Aorta (tissue), 5 donors: ENCODE measurements at places on chromosomes 13 and 19.

DNA sequence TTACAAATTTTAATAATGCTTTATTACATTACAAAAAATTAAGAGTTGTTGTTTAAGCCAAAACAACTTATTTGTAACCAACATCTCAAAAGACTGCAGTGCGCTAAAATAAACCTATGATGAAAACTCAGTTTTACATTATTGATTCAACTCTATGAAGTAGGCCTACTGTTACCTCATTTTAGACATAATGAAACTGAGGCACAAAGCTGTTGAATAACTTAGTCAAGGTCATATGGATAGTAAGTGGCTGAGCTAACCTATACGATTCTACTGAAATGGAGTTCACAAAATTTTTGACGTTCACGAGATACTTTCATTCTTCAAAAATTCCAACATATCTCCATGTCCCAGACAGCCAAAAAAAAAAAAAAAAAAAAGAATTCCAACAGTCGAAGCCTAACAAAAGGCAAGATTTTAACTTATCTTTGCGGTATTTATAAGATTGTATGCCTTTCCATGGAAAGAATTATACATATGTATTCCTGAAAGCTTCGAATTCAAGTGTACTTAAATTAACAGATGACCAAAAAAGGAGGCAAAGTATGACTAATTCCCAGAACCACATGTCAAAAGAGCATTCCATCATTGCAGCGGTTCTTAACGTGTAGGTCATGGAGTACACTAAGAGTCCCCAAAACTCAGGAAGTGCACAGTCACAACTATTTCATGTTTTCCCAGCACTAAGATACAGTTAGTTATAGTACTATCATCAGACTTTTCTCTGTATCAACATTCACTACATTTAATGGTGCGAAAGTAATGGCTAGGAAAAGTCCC lies 69.4 kb downstream of the PSPC1 start:
- DNase-seq, result no peak

GRCh38 chr19:10643172-10643967 lies 10.8 kb upstream of the ILF3 start:
- DNase-seq, result no peak

DNA sequence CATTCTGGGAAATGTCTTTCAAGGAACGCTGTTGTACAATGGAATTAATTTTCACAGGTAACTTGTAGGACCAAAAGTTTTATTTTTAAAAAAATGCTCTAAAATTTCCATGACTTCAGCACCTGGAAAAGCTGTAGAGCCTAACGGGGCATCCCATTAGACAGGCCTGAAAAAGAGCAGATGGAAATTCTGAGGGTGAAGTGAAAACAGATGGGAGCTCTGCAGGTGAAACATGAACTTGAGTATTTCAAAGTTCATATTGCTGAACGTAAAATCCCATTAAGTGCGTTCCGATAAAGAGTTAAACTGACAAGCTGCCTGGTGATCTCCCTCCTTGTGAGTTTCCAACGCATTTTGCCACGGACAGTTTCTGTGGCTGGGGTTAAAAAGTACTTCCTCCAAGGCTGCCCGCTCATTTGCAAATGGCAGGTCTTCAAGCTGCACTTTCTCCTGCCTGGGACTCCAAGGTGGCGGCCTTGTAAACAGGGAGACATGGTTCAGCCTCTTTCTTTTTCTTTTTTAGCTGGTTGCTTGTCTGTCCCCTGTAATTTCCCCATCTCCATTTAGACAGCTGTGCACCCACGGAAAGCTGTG lies 450.4 kb downstream of the FGF9 start:
- DNase-seq, result no peak

DNA sequence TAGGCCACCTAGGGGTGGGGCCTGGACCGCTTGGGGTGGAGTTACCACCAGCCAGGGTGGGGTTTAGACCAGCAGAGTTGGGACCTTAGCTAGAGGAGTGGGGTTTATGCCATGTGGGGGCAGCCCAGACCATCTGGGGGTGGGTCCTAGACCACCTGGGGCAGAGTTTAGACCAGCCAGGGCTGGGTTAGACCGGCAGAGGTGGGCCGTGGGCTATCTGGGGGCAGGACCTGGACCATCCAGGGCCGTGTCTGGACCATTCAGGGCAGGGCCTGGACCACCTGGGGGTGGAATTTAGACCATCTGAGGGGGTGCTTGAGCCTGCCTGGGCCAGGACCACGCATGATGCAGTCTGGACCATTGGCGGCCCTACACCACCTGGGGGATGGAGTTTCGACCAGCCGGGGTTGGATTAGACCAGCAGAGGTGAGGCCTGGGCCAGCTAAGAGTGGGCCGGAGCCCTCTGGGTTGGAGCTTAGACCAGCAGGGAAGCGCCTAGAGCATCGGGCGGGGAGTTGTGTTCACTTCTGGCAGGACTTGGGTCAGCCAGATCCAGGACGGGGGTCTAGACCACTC lies 10.0 kb upstream of the CACNG6 start:
- no peak for DNase-seq

DNA sequence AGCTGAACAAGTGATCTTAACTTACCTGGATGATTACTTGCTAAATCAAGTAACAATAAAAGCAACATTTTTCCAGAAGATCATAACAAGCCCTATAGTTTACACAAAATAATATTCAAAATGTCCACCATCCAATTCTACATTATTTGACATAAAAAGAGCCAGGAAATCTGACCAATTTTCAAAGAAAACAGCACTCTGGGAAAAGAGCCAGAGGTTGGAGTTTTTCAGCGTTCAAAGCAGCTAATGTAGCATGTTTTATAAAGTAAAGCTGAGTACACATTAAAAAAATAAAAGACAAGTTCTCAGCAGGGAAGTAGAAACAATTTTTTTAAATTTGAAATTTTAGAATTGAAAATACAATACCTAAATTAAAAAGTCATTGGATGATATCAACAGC lies 62.6 kb downstream of the UFM1 start:
- no peak for DNase-seq

- DNase-seq, result no peak
These were observed 1.3 kb upstream of the CRX start for GRCh38 chr19:47820410-47820809.

DNA sequence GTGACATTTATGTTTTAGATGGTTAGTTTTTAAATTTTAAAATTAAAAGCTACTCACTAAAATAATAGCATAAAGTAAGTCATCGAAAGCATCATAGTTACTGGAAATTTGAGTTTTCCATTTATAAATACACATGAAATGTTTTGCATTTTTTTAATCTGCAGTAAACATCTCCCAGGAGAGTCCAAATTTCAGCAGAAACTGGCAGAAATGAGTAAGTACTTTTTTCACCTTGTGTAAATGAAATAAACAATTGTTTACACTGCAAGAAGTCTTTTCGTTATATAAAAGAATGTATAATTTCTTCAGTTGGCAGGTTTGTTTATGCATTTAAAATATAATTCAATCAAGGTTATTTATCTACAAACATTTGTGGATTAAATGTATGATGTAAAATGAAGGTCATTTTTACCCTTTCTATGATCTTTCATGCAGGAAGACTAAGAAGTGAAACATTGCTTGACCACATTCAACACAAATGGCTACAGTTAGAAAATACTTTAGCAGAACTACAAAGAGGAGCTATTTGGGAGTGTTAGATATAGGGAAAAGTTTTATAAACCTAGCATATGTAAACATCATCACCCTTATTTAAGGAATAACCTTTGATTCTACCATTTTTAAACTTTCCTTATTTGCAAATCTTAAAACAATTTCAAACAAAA lies 55.6 kb downstream of the RCBTB2 start:
- DNase-seq, result no peak

DNA sequence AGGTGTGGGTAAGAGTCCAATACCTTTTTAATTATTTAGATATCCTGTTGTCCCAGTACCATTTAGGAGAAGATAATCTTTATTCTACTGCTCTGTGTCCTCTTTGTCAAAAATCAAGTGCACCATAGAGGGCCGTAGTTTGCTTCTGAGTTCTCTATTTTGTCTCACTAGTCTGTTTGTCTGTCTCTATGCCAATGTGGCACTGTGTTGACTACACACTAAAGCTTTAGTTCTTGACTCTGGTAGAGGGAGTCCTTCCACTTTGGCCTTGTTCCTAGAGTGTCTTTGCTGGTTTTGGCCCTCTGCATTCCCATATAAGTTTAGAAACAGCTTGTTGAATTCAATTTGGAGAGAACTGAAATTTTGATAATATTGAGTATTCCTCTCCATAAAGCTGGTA lies 75.9 kb downstream of the SCGB2B2 start:
- DNase-seq, result no peak

- DNase-seq, result no peak
These were observed 31.2 kb upstream of the KL start for GRCh38 chr13:32984857-32985626.

DNA sequence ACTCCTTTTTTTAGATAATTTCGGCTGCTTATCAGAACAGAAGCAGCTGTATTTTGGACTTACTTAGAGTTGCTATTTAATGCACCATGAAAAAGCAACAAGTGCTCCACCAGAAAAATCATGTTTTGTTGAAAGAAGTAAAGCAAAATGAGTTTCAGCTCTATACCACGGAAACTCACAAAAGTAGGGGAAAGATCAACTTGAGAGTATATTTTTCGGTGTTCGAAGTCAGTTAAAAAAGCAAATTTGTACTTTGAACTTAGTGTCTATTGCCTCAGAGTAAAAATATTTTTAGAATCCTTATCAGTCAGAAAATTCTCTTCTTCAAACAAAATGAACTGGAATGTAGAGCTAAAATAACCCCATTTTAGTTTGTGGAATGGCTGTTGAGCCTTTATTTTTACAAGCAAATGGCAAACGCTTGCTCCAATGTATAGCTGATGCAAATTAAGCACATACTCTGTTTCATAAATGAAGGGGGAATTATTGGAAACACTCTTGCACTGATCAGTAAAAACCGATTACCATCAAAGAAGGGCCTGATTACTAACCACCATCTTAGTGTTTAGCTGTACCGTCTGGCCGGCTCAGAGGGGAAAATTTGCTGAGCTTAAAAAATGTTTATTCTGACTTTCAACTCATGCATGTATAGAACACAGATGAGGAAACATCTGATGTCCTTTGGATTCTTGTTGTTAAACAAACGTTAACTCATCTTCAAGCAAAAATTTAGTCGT lies 540.7 kb downstream of the GPC6 start:
- DNase-seq, result no peak

DNA sequence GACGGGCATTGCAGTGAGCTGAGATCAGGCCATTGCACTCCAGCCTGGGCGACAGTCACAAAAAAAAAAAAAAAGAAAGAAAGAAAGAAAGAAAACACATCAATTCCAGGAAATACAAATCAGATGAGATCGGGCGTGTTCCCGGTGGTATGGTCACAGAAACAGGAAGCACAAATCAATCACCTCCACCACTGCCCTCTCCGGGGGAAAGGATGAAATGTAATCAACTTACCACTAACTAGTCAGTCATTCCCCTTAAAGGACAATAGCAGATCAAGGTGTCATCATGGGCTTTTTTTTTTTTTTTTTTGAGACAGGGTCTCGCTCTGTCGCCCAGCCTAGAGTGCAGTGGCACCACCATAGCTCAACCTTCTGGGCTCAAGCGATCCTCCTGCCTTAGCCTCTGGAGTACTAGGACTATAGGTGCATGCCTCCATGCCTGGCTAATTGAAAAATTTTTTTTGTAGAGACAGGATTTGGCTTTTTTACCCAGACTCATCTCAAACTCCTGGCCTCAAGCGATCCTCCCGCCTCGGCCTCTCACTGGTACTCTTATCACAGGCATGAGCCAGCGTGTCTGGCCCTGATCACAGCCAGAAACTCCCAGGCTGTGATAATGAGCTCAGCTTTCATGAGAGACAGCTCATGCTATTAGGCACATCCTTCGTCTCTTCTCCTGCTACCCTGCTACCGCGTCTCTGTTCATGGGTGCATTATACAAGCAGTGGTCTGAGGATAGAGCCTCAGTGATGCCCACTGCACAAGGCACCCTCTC lies 6.8 kb upstream of the DPRX start:
- no peak for DNase-seq

GRCh38 chr19:39497996-39498797 lies 550 bp upstream of the DLL3 start:
- peak; percentile 55 for DNase-seq

DNA sequence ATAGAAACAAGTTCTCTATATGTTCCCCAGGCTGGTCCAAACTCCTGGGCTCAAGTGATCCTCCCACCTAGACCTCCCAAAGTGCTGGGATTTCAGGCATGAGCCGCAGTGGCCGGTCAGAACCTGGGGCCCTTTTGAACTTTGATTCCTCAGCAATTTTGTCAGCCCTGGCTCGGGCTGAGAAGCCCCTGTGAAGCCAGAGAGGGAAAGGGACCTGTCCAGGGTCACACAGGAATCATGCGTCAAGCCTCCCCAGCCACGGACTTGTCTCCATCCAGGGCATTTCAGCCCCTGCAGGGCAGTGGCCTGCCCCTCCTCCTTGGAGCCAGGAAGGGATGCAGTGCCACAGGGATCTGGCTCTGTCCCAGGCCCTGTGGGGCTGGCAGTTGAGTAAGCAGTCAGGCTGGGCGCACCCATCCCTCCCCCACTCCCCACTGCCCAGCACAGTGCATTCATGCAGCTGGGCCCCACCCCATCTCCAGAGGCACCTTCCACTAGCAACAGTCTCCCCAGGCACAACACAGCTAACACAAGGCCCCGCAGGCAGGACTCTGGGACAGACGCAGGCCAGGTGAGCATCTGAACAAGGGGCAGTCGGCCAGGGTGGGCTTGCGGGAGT lies at the start of gene CAPS:
Gene CAPS, plus strand, starts transcription at position 516 of the 619 bp plus-strand sequence. CDS start 153 bp downstream, outside the sequence.
- peak; percentile 81 for DNase-seq

DNA sequence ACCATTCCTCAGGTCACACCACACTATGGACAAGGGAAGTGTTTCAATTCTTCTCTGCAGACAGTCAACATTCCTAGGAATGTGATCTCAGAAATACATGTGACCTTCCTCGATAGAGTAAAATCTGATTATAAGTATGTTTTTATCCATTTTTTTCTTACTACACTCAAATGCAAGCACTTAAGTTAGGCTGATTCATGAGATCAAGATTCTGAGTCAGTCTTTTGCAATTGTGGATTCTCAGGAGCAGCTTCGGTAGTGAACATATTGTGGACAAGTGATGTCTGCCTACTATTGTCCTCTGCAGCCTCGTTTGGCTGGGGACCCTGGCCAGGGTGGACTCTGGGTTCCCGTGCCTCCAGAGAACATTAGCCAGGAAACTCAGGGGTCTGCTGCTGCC lies 3.2 kb downstream of the SERPINE3 start:
- DNase-seq, result no peak

DNA sequence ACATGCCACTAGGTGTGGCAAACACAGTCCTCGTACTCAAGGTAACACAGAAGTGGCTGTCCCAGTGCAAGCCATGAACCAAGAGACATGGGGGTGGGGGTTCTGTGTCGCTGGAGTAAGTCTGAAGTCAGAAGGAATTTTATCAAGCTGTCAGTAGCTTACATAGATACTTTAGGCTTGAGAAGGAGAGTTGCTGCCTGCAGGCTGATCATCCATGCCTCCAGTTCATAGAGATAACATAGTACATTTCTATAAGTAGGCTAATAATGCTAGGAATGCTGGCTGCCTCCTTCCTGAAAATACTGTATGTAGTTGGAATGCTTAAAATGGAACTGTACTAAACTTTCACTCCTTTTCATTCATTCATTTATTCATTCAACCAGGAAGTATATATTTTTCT lies 70.1 kb downstream of the CAB39L start:
- DNase-seq, result no peak
